ENCODE measurements at places on chromosomes 1 and 21. TPM values are rescaled to one million over a fixed set of nuclear protein-coding genes. Genes with fewer than 3 reads are reported as not detected.

The FCRLA gene
- total RNA-seq: not detected

The ADSS2 gene
- 62.5 TPM for total RNA-seq

The SZT2 gene
- 6.0 TPM for total RNA-seq

The LHX8 gene
- total RNA-seq: 1.2 TPM

The FCGR3A gene
- total RNA-seq: not detected

The RGS8 gene
- not detected for total RNA-seq
